Neural progenitor cell (in vitro differentiated cells): ENCODE measurements at places on chromosomes 7 and 10. TPM values are rescaled to one million over a fixed set of nuclear protein-coding genes. Genes with fewer than 3 reads are reported as not detected.

The MBL2 gene
- not detected in 2 replicates for total RNA-seq

The MEIG1 gene
- not detected in 2 replicates for total RNA-seq

The ANXA8L1 gene
- not detected in 2 replicates for total RNA-seq

The GDF10 gene
- total RNA-seq: 0.28 and 1.6 TPM in 2 replicates

The MMRN2 gene
- total RNA-seq: 0.28 and 1.4 TPM in 2 replicates

The ANXA8 gene
- total RNA-seq: not detected in 2 replicates

The AOAH gene
- total RNA-seq: 5.5 and 5.9 TPM in 2 replicates

The GIMAP7 gene
- not detected in 2 replicates for total RNA-seq
